AG04450 (cell line): ENCODE measurements at places on chromosomes 5 and 9.

GRCh38 chr5:142769793-142770649, at the start of gene ARHGAP26:
Gene ARHGAP26, plus strand, starts transcription at chr5:142770377. Its CDS starts 385 bp downstream, at chr5:142770762.
- DNase-seq, result peak; percentile 77

GRCh38 chr5:159838551-159839222, 77.6 kb upstream of the ADRA1B start:
- no peak for DNase-seq

GRCh38 chr5:77343165-77343564, 132.7 kb downstream of the PDE8B start:
- DNase-seq, result no peak

GRCh38 chr5:15929611-15930263, 249.9 kb downstream of the MARCHF11 start:
- peak; percentile 67 for DNase-seq

DNA sequence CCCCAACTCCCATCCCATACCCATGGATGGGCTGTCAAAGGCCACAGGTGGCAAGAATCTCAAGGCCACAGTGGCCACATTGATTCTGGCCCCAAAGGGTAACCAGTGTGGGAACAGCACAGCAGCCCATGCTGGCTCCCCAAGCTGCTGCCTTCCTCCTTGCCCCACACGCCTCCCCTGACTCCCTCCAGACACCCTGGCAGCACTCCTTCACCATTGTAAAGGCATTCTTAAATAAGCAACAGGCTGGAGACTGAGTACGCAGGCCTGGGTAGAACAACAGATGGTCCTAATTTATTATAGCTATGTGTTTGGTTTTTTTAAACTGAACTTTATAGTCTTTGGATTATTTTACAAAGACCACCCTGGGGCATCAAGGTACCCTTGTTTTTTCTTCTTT, 158.8 kb downstream of the TSSK1B start:
- DNase-seq, result no peak

DNA sequence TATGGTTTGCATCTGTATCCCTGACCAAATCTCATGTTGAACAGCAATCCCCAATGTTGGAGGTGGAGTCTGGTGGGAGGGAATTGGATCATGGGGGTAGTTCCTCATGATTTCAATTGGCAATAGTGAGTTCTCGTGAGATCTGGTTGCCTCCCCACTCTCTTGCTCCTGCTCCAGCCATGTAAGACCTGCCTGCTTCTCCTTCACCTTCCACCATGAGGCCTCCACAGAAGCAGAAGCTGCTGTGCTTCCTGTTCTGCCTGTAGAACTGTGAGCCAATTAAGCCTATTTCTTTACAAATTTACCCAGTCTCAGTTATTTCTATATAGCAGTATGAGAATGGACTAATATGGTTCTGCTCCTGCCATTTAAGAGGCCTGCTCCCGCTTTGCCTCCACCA, 32.9 kb downstream of the SCAI start:
- no peak for DNase-seq

DNA sequence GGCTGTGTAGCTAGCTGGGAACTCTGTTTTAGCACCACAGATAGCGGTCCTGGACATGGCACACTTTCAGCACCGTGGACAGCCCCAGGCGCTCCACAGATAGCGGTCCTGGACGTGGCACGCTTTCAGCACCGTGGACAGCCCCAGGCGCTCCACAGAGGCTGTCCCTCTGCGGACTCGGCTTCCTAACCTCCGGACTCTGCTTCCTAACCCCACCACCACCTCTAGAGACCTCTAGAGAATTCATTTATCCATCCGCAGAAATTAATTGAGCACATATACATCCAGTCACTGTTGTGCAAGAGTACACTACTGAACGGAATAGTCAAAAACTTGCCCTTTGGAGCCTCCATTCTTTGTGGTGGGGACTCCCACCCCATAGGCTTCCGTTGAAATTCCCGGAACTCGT, 27.4 kb downstream of the UNC5A start:
- DNase-seq, result peak; percentile 53

GRCh38 chr9:112069318-112070169, 105.6 kb downstream of the SUSD1 start:
- no peak for DNase-seq

GRCh38 chr5:58958701-58959100, 375.8 kb downstream of the RAB3C start:
- DNase-seq, result no peak

DNA sequence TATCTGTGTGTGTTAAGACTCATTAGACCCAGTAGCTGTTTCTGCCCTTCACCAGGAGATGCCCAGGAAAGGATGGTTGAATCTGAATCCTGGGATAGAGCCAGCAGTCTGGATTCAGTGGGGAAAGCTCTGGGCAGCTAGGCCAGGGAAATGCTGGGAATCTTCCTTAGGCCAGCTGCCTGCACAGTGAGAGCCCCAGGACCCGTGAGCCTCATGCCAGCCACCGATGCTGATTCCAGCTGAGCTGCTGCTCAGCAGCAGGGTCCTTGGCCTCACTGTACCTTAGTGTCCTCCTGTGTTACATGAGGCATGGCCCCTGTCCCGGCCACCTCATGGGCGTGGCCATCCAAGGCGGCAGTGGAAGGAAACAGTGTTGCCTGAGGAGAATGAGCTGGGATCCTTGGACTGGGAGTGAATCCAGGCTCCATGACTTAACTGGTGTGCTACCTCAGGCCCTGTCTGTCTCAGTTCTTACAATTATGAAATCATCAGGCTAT, 87.1 kb downstream of the AMBP start:
- no peak for DNase-seq

- no peak for DNase-seq
These were observed 137.1 kb downstream of the GABBR2 start for GRCh38 chr9:98571643-98572042.

GRCh38 chr5:59575648-59576445, 317.7 kb downstream of the PDE4D start:
- DNase-seq, result no peak

DNA sequence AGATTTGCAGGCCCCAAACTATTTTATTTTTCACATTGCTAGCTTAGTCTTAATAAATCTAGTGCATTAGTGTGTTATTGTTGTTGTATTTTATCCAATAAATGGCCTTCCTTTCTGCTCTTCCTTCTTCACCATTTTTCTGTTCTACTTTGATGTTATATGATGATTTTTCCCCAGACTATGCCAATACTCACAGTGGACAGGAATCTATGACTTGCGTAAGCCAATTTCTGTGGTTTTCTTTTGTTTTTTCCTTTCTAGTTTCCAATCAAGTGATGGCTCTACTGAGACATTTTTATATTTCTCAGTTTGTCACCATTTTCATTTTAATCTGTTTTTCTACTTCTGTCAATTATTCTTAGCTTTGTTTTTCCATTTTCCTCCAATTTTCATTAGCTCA, 106.8 kb upstream of the FBXL7 start:
- DNase-seq, result no peak

DNA sequence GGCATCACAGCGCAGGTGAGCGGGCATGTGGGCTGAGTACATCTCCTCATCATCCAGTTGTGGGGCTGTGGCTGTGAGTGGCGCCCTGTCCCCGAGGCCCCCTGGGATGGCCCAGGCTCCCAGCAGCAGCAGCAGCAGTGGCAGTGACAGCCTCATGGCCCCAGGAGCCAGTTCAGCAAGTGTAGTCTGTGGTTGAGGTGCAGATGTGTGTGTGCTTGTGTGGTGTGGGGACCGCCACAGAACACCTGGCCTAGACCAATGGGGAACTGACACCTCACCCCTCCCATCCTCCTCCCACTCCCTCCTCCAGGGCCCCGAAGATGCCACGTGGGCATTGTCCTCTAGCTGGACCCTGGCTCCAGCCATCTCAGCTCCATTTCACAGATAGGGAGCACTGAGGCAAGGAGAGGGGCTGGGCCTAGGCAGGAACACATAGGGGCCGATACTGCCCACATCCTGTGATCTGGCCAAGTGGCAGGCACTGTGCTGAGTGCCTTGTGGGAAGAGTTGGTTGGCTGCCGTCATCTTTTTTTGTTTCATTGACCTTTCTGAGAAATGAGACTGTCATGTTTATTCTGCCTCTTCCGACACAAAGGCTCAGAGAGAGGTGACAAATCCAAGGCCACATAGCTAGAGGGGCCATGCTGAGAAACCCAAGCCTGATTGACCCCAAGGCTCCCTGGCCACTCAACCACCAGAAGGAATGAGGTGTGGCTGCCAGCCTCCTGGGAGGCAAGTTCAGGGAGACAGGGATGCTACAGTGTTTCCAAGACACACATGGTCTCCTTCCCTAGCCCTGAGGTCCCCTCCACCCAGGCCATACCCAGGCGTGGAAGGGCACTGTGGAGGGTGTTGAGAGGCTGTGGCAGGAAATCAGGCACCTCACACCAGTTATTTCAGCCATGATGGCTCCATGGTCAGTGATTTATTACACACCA, at the start of gene MZB1:
MZB1 (minus strand) TSS at position 213 of the 938 bp plus-strand sequence; CDS start at position 156, 57 bp downstream.
- no peak for DNase-seq

GRCh38 chr9:14260101-14260500, 53.8 kb downstream of the NFIB start:
- DNase-seq, result no peak
